GM12864 (cell line): ENCODE measurements at places on chromosomes 3 and 15.

DNA sequence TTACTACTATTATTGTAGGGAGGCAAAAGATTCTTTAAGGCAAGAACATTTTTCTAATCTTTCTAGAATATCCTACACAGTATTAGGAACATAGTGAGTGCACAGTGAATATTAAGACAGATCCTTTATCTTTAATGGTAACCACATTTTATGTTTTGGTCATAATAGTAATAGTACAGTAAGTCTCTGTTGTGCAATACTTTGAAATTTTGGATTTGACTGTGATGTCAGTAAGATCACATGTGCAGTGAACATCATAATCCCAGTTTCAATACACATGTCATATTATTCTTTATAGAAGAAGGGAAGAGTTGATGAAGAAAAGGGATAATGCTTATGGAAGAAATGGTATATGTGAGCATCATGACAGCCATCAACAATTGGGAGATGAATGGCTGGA is 10.7 kb downstream of the STT3B start:
- DNase-seq, result no peak

DNA sequence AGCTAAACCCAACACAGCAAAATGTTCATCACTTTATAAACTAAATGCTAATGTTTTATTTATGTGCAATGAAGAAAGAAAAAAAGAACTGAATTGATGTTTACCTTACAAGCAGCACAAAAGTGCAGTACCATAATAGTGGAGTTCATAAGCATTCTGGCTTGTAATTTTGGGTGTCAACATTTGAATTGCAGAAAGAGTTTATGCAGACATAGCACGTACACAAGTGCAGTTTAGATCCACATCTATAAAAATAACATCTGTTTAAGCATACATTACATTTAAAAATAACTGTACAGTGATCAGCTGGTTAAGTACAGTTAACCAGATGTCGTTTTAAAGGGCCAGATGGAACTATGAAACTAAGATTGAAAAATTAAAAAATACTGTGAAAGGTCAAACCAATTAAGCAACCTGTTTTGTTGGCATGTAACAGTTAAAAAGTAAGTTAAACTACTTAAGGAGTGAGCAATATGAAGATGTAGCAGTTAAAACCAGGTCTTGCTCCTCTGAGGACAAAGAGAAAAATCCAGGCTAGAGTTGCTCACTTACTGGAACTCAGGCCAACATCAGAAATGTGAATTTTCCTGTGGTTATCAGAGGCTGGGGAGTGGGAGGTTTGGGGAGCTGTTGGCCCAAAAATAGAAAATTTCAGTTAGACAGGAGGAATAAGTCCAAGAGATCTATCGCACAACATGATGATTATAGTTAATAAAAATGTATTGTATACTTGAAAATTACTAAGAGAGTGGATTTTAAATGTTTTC is 204.9 kb upstream of the MDFIC2 start:
- DNase-seq, result no peak

DNA sequence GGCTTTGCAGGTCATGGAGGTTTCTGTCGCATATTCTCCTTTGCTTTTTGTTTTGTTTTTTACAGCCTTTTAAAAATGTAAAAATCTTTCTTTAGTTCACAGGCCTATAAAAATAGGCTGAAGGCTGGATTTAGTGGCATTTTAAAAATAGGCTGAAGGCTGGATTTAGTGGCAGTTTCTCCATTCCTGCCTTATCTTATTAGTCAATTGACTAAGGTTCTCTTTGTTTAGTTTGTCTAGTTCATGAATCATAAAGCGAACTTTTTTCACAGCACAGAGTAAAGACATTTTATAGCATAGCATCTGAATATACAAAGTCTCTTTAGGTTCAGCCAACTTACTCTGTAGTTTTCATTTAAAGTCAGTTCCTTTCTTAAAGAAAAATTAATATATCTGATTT is 31.4 kb downstream of the AP4E1 start:
- no peak for DNase-seq

DNA sequence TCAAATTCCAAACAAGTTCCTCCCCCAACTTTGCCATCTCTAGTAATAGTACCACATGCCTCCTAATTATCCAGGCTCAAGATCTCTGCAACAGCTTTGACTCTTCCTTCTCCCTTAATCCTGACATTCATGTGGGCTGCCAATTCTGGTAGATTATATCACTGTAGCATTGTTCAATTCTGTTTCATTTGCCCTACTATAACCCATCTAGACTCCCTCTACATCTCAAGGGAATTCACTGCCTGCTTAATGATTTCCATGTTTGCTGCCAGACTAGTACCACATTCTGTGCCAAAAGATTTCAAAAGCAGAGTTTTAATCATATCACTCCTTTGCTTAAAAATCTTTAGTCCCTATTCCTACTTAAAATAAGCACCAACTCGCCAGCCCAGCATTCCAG is 34.6 kb upstream of the PPIB start:
- DNase-seq, result no peak

DNA sequence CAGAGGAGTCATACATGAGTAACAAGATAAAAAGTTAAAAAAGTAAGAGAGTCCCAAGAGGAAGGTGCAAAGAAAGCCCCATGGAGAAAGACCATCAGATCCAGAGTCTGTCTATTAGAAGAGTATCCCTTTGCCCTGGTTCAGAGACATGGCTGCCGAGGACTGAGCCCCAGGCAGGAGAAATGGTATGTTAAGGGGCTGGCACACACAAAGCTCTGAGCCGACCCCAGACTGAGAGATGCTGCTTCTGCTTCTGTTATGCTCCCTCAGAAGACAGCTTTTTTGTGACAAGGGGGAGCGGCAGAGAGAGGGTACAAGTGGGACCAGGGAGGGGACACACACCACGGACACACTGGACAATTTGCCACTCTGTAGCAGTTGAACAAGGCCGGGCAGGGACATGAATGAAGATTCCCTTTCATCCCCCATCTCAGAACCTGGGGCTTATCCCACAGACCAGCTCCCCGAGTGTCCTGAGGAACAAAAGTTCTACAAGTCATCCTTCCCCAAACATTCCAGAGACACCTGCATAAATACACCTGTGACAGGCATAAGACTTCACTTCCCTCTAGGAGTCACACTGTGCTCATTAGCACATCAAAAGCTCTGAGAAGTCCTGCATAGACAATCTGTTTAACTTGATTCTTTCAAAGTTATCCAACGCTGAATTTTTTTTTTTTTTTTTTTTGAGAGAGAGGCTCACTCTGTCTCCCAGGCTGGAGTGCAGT is 161.6 kb upstream of the WNT5A start:
- DNase-seq, result no peak

- no peak for DNase-seq
Measured at GRCh38 chr3:85875589-85875988, 916.8 kb downstream of the CADM2 start.

- no peak for DNase-seq
Measured at GRCh38 chr3:120214176-120214575, 70.8 kb downstream of the GPR156 start.

- DNase-seq, result no peak
Measured at GRCh38 chr15:90326441-90326840, 25.6 kb upstream of the ZNF774 start.

GRCh38 chr3:32432711-32433530 is 41.3 kb downstream of the CMTM7 start:
- no peak for DNase-seq

- no peak for DNase-seq
Measured at GRCh38 chr3:69594286-69594685, 145.0 kb upstream of the MITF start.

- no peak for DNase-seq
Measured at GRCh38 chr3:165148876-165149441, 47.2 kb downstream of the SLITRK3 start.

DNA sequence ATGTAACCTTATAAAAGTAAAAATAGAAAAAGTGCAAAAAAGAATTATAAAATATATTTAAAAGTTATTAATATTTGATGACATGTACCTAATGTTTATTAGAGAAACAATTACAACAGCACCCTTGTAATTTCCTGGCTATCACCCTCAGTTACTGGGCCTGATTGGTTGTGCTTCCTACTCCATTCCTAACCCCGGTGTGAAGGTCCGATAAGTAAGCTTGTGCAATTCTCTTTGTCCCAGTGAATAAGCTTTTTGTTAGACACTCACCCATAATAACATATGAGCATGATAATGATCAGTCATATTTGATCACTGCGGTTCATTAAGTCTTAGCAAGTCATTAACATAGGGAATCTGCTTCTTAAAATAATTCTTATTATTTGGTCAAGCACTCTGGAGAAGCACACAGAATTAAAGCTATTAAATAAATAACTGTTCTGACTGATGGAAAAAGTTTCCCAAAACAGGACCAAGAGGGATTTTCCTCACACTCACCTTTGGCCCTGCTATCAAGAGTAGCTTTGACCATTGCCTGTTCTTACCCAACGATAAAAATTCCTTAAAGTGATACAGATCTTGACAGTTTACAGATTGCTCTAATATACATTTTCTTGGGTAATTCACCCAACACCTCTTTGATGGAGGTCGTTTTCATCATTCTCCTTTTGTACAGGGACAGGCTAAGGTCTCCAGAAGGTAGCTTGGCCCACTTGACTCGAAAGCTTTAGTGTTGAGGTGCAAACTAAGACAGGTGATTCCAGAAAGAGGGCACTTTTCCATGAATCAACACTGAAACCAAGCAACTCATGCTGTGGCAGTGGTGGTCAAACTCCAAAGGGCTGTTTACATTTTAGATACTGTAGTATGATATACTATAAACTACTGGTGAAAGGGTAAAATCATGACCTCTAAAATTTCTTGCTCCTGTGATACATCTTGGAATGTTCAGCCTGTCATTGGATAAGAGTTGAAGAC is 543.0 kb upstream of the KCNMB2 start:
- no peak for DNase-seq

DNA sequence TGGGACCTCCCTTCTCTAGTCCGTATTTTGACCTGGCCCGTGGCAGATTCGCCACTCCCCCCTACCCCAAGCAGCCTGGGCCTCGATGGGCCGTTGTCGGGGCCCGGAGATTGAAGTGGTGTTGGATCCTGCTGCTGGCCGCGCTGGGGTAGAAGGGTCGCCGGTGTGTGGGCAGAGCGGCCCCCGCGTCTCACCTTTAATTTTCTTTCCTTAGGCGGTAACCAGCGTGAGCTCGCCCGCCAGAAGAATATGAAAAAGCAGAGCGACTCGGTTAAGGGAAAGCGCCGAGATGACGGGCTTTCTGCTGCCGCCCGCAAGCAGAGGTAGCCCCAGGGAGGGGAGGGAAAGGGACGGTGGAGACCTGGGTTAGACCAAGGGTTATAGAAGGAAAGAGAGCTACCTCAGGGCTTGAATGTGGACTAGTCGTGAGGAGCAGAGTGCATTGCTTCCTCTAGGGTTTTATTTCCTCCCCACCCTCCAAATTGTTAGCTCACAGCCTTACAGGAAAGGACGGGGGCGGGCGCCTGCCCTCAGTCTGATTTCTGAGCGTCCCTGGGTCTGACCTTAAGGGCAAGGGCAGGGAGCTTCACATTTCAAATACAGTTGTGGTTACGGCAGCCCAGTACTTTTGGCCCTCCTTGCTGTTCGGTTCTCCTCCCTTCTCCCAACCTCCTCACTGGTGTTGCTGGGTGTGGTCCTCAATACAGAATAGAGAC is 799 bp downstream of the SERF2 start:
- DNase-seq, result no peak

- no peak for DNase-seq
Measured at GRCh38 chr3:24145981-24146822, 201.1 kb downstream of the NR1D2 start.
